Lower lobe of right lung (tissue), 2 donors: ENCODE measurements at places on chromosomes 13 and 19. TPM values are rescaled to one million over a fixed set of nuclear protein-coding genes. Genes with fewer than 3 reads are reported as not detected.

Gene C19orf73
- total RNA-seq = 1.4 TPM

Gene EDDM13
- 1.3 TPM for total RNA-seq

Gene PTH2
- not detected for total RNA-seq

Gene FGF22
- total RNA-seq = 0.65 TPM

Gene B3GNT8
- total RNA-seq = 22.5 TPM

Gene ZNF493
- total RNA-seq = 37.1 TPM

Gene PSG7
- not detected for total RNA-seq

Gene RUBCNL
- total RNA-seq = 3.5 TPM

Gene SLITRK6
- 5.1 TPM for total RNA-seq

Gene POLR1D
- 129 TPM for total RNA-seq

DNA sequence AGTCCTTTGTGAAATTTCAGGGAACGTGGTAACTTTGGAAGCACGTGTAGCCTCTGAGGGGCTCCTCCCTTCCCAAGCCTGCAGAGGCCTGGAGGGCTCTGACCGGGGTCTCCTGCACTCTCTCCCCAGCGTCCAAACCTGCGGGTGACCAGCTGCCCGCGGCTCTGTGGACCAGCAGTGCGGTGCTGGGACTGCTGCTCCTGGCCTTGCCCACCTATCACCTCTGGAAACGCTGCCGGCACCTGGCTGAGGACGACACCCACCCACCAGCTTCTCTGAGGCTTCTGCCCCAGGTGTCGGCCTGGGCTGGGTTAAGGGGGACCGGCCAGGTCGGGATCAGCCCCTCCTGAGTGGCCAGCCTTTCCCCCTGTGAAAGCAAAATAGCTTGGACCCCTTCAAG is 2.7 kb upstream of the TPGS1 start:
- DNase-seq = peak; percentile 50

- DNase-seq = peak; percentile 55
These were observed 840 bp upstream of the CCNA1 start for GRCh38 chr13:36431204-36432105.

- DNase-seq = no peak
These were observed 6.4 kb downstream of the ZNF551 start for GRCh38 chr19:57688011-57688763.

DNA sequence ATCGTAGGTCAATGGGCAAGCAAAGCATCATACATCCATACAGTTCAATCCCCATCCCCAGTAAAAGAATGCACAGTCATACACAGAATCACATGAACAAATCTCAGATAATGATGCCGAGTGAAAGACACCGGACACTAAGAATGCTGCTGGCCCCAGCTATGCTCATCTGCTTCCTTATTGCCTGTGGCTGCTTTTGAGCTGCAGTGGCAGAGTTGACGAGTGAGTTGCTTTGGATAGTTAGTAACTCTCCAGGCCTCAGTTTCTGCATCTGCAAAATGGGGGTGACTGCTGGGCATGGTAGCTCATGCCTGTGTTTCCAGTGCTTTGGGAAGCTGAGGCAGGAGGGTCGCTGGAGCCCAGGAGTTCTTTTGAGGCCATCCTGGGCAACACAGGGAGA is 12.9 kb upstream of the NFIC start:
- no peak for DNase-seq

DNA sequence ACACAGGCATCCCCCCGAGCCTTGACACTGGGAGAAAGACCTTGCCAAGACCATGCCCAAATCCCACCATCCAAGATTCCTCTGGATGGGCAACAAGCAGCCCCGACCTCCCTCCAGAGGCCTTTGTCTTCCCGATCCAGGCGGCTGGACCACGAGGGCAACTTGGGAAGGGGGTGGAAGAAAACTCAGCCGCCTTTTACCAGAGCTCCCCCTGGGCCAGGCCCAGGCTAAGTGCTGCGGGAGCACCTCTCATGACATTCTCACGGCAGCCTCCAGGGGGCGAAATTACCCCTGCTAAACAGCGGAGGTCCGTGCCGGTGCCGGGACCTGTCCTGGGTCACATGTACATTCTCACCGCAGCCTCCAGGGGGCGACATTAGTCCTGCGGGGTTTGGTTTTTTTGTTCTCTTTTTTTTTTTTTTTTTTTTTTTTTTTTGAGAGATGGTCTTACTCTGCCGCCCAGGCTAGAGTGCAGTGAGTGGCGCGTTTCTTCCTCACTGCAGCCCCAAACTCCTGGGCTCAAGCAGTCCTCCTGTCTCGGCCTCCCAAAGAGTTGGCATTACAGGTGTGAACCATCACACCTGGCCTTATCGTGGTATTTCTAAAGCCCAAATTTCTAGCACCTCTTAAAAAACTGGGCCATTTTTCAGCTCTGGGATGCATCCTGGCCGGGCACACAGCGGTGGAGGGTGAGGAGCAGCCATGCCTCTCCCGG is 2.1 kb upstream of the RSPH6A start:
- DNase-seq = peak; percentile 96
